ENCODE measurements at places on chromosomes 1 and 21.

DNA sequence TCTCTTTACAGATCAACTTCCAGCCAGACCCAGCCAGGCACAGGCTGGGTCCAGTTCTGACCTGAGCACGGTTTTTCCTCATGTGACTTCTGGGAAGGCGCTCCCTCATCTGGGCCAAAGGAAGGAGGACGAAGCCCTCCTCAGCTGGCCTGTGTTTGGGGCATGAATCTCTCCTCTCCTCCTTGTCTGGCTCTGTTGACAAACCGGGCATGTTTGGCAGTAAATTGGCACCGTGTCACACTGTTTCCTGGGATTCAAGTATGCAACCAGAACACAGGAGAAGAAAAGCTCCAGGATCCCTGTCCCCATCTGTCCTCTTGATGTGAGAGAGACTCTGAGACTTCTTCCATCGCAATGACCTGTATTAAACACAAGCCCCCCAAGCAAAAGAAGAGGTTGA lies 18.3 kb downstream of the NECAP2 start:
- DNase-seq: no peak

GRCh38 chr1:198234520-198235251 lies 77.9 kb downstream of the NEK7 start:
- no peak for DNase-seq

- no peak for DNase-seq
Observed at GRCh38 chr21:36908260-36908908, 58.1 kb downstream of the HLCS start.

- no peak for DNase-seq
Observed at GRCh38 chr1:32276032-32276782, 15.7 kb upstream of the HDAC1 start.

DNA sequence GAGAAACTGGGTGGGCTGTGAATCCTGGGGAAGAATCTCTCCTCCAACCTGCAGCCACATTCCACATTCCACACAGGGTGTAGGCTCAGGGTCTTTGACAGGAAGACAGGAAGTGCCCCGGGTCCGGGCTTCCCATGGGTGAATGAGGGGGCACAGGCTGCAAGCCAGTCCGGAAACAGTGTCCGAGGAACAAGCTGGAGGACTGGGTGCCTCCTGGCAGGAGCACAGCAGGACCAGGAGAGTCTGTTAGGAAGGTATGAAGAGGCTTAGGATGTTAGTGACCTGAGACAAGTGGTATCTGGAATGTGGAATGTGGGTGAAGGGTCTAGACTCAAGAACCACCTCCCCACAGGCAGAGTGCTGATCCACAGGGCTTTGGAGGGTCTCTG lies 121.0 kb upstream of the CD34 start:
- no peak for DNase-seq

DNA sequence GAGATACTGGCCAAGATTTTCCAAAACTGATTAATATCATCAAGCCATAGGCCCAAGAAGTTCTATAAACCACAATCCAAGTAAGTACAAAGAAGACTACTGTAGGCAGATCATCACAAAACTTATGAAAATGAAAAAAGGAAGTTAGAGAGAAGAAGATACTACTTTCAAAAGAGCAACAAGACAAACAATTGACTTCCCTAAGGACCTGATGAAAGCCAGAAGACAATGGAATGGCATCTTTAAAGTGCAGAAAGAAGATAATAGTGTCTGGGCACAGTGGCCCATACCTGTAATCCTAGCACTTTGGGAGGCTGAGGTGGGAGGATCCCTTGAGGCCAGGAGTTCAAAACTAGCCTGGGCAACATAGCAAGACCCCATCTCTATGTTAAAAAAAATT lies 243.1 kb downstream of the PRDM2 start:
- DNase-seq: no peak

- no peak for DNase-seq
Observed at GRCh38 chr1:54112705-54113368, 40.0 kb downstream of the CDCP2 start.

DNA sequence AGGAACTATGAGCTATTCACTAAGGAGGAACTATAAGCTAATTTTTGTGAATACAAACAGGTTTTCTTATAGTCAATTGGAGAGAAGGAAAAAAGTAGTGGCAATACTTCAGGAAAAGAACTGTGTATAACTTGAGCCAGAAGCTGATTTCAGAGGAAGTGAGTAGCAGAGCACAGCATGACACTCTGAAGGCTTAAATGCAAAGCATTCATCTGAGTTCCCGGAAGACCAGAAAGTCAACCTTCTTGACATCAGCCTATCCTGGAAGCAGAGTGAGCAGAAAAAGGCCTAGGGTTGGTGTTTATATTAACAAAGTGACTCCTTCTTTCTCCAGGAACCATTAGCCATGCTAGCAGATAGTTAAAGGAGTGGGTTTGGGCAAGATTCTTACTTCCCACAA lies 545.2 kb downstream of the MRPL39 start:
- DNase-seq: no peak

- no peak for DNase-seq
Observed at GRCh38 chr1:2914702-2915101, 106.6 kb upstream of the ACTRT2 start.

DNA sequence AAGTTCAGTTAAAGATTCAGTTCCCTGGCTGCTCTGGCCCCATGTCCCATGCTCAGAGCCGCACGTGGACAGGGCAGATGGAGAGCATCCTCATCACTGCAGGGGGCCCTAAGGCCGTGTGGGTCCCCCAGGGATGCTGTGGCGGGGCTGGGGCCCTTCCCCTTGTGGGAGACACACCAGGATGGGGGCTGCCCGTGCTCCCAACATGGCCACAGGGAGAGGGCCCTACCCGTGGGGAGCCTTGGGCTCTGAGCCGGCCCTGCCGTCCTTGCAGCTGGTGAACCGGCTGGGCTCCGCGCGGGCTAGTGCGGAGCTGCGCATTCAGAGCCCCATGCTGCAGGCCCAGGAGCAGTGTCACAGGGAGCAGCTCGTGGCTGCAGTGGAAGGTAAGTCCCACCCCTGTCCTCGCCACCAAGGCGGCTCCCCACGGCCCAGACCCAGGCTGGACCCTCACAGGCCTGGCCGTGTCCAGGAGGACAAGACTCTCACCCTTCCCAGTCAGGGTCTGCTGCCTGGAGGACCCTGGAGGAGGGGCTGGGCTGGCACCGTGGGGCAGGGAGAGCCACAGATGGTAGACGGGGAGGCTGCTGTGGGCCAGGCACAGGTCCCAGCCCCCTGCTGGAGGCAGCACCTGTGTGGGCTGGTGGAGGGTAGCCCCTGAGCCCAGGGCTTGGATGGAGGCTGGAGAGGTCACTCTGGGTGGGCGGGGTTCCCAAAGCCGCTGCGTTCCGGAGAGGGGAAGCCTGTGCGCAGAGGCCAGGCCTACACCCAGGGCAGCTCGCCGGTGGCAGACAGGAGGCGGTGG lies 53.8 kb downstream of the TRIM11 start:
- no peak for DNase-seq

GRCh38 chr1:170853867-170854266 lies 81.5 kb upstream of the MROH9 start:
- DNase-seq: no peak

- DNase-seq: no peak
Observed at GRCh38 chr1:245322673-245323072, 167.9 kb downstream of the KIF26B start.

DNA sequence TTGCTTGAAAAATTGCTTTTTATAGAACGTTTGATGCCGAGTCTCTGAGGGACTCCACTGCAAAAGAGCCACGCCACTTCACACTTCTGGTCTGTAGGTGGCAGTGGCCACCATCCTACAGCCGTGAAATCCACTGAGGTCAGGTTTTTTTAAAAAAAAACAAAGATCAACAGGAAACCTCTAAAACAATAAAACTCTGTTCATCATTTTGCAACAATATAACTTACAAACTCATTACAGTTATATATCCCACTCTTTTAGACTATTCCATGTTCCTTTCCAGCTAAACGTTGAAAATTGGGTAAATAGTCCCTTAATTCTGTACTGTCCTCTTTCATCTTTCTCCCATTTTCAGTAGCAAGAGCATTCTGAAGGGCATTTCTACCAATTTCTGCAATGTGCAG lies 64.6 kb upstream of the FMN2 start:
- DNase-seq: no peak

GRCh38 chr1:204277563-204278219 lies 63.9 kb upstream of the GOLT1A start:
- DNase-seq: no peak

DNA sequence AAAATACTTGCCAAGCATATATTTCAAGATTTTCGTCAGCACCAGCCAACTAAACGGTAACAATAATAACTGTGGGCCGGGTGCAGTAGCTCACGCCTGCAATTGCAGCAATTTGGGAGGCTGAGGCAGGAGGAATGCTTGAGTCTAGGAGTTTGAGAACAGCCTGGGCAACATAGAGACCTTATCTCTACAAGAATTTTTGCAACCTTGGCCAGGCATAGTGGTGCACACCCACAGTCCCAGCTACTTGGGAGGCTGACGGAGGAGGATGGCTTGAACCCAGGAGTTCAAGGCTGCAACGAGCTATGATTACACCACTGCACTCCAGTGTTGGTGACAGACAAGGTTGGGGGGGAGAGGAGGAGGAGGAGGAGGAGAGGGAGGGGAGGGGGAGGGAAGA lies 145.0 kb upstream of the TIAM1 start:
- DNase-seq: no peak

DNA sequence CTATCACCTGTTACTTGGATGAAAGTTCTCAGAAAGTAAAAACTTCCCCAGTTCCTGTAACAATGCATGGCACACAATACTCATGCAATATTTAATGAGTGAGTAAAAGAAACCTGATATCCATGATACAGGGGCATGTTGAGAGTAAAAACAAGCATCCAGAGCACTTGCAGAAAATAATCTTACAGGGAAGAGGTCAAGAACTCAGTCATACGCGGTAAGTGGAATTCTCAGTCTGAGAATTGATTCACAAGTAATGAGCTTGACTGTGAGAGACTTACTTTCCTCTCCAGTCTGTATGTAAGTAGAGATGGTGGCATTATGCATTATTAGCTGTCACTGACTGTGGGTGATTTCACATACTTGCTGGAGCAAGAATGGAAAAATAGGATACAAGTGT lies 976.9 kb downstream of the BRINP3 start:
- DNase-seq: no peak

- no peak for DNase-seq
Observed at GRCh38 chr1:6770751-6771440, 14.4 kb upstream of the CAMTA1 start.

- DNase-seq: no peak
Observed at GRCh38 chr1:26259578-26259977, 20.3 kb upstream of the SH3BGRL3 start.

GRCh38 chr21:32779983-32780382 lies 8.4 kb upstream of the PAXBP1 start:
- DNase-seq: no peak

- DNase-seq: no peak
Observed at GRCh38 chr1:214108097-214108446, 120.3 kb downstream of the PROX1 start.

DNA sequence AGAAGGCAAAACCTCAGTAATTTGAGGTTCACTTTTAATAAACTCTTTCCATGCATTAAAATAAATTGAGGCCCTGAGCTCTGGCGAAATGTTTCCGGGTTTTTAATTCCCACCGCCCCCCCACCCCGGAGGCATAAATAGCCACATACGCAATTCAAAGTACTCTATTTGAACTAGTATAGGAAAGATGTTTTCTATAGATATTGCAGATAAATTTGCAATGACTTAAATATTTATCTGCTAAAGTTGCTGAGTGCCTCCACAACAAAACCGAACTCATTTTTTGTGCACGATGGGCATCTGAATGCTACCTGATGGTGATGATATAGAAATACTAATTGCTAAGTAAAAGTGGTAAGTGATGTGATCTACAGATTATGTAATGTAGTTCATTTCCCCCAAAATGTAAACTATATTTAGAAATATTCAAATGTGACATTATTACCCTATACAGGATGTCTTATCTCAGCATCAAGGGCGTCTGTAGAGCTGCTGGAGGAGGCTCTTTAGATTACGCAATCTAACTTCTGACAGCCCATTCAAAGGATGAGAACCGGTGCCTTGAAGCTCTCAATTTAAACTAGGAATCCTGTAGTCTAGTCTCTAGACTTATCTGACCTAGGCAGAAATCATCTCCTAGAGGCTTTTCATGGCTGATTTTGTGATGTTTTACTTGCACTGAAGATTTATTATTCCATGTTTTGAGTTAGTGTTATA lies 8.5 kb downstream of the IRF2BP2 start:
- DNase-seq: no peak

- DNase-seq: no peak
Observed at GRCh38 chr1:38047603-38048141, 1.1 kb upstream of the POU3F1 start.

DNA sequence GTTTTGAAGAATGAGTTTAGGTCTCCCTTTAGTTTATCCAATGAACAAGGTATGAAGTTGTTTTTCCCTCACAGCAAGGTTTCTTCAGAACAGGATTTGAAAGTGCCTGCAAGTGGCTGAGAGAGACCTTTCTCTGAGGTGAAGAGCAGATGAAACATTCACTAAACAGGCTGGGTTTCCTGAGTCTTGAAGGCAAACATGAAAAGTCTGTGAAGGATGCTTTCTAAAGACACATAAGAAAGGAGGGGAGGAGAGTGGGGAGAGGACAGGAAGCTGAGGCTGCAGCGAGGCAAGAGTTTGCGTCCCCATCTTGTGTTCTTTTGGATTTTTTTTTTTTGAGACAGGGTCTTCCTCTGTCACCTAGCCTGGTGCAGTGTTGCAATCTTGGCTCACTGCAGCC lies 95.7 kb upstream of the SIM2 start:
- no peak for DNase-seq

DNA sequence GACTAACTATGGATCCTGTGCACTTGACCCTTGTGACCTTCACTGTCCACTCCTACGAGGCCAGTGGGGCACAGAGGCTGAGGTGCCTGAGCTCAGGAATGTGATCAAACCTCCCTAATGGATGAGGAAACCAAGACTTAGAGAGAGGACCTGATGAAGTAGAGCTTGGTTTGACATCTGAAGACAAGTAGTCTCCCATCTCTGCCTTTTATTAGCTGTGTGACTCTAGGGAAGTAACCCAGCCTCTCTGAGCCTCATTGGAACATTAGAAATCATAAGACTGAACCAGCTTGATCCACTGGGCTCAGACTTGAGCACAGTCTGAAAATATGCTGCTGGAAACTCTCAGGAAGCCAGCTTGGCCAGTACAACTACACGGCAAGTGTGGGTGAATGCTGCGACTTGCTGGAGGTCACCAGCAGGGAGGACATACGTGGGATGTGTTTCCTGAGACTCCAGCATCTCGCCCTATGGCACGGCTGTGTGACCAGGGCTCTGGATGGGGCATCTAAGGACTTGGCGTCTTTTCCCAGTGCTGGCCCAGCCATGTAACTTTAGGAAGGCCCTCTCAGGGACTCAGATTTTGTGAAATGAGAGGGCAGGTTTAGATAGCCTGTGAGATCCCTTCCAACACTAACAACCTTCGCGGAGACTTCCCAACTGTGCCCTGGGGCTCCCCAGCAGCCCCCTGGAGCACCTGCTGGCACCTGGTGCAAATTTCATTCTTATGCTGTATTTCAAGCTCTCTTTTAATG lies 10.5 kb downstream of the CDCP2 start:
- DNase-seq: no peak
